ENCODE measurements at places on chromosomes 7 and 10.

DNA sequence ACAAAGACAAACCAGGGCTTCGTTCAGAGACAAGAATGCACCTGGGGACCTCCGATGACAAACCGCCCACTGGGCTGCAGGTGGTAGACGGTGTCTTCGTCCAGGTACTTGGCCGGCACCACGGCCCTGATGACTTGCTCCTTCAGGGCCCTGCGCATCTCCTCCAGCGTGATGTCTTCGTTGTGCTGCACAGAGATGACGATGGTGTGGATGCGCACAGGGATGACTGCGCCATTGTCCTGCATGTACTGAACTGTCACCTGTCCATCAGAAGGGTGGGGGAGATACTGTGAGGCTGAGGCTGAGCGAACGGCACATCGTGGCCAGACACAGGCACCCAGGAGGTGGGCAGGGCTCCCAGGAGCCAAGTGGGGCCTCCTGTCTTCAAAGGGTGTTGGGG is 13.1 kb downstream of the MAT1A start:
- DNase-seq = no peak

- DNase-seq = no peak
Measured at GRCh38 chr10:75655791-75656451, 224.5 kb downstream of the LRMDA start.

GRCh38 chr7:49112222-49112621 is 187.9 kb downstream of the CDC14C start:
- DNase-seq = no peak

DNA sequence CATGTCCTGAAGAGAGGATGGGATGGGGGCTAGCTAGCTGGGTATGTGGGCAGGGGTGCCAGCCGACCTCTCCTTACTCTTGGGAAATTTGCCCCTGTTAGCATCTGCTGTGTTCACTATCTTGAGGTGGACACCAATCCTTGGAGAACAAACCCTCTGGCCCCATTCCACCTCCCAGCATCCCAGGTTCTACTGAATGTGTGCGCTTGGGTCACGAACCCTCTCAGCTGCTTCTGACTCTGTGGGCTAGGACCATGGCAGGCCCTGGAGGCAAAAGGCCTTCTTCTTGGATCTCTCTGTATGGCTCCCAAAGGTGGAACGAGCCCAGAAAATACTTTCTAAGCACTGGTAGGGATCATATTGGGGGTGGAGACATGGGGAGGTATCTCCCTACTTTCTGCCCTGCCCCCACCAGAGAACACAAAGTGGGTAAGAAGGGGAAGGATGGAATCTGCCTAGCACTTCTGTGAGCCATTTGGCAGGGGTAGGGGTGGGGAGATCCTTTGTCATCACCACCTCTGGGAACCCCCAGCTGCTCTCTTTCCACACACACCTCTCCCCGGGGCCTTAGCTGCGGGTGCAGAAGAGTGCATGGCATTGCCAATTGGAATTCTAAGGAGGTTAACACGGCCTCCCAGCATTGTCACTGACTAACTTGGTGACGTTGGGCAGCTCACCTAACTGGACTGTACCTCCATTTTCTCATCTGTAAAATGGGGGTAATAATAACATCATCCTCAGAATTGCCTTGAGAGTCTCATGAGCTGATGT is 7.7 kb downstream of the UNC5B start:
- DNase-seq = no peak

GRCh38 chr7:22860784-22861482 is 38.3 kb upstream of the TOMM7 start:
- no peak for DNase-seq

GRCh38 chr10:36266923-36267322 is 624.8 kb upstream of the FZD8 start:
- DNase-seq = no peak

DNA sequence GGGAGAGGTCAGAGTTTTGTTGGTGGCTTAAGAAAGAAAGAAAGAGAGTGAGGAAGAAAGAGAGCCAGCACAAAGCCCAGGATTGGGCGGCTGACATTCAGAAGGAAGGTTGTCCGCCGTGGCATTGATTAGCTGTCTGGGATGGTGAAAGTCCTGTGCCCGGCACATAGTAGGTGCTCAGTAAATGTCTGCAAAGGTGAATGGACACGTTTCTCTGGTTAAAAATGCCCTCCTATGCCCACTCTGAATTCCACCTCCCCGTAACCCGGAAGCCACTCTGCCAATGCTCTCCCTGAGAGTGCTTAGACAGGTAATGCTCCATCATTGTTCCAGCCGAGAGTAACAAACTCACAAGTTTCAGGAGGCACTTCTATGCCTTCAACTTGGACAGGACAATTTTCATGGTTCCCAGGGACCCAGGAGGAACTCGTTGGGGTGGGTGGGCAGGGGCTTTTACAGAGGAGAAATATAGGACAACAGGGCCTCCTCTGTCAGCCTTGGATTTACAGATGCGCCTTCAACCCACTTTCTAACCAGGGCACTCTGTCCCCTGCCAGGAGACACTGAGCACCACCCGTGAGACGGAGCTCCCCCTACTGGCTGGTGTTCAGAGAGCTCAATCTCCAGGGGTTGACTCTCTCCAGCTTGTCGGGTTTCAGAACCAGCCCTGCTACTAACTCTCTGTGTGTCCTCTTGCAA is 411.5 kb upstream of the ZMIZ1 start:
- DNase-seq = no peak

GRCh38 chr7:158414002-158414401 is 173.6 kb downstream of the PTPRN2 start:
- DNase-seq = no peak

GRCh38 chr10:59047957-59048618 is 128.4 kb upstream of the PHYHIPL start:
- no peak for DNase-seq

- no peak for DNase-seq
Measured at GRCh38 chr7:151299940-151300645, 41.5 kb upstream of the NUB1 start.

DNA sequence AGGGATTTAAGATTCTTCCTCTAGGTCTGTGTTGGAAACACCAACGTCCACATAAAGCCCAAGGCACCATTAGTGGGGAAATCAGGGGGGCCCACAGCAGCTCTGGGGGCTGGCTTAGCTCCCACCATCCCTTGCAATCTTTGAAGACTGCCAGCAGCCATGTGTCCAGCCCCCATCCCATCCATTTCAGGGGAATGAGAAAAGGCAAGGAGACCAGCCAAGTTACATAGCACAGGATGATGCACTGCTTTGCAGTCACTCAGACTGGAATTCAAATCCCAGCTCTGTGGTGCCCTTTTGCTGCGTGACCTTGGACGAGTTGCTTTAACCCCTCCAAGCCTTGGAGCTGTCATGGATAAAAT is 108.9 kb upstream of the ZMIZ1 start:
- DNase-seq = no peak

DNA sequence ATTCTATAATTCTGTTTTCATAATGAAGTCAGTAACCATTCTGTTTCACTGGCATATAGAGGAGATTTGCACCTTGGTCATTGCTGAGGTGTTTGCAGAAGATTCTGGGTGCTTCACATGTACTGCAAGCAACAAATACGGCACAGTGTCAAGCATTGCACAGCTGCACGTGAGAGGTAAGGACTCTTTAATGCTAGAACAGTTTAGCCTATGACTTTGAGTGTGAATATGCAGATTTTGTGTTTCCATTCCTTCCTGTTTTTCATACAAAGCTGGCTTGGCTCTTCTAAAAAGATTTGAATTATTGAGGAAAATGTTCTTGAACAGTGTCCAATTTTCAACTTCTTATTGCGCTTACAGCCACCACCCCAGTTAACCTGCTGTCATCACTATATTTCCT is 56.4 kb downstream of the MYPN start:
- DNase-seq = no peak

GRCh38 chr10:24873281-24873683 is 79.1 kb downstream of the PRTFDC1 start:
- DNase-seq = no peak

DNA sequence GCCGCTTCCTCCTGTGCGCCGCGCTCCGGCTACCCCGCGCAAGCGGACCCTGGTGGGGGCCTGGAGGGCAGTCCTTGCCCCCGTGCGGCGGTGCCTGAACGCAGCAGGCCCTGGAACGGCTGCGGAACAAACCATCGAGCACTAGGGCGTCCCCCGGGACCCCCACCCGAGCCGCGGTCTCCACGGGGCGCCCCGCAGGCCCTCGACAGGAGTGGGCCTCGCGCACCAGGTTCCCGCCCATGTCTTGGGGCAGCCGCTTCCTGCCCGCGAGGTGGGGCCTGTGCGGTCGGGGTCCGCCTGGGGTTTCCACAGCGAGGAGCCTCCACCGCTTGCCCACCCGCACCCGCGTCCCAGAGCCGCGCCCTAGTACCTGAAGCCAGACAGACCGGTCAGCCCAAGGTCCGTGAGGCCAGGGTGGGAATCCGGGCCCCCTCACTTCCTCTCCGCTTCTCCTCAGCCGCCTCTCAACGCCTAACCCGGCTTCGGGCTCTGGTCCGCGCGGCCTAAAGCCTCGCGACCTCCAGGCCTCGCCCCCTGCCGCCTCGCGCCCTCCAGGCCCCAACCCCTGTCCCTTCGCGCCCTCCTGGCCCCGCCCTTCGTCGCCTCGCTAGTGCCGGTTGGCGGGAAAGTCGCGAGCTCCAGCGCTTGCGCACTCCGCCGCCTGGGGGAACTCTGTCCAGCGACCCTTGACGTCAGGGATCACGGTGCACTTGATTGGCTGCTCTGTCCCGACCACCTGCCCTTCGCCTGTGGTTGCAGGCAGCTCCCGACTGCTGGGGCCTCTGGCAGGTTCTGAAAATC is 7.0 kb upstream of the GBX1 start:
- no peak for DNase-seq

GRCh38 chr7:1693991-1694524 is 24.0 kb downstream of the ELFN1 start:
- DNase-seq = no peak
